ENCODE measurements at places on chromosomes 6 and 20. TPM values are rescaled to one million over a fixed set of nuclear protein-coding genes. Genes with fewer than 3 reads are reported as not detected.

- DNase-seq = no peak
Observed at GRCh38 chr6:5710936-5711335, 295.8 kb downstream of the NRN1 start.

DNA sequence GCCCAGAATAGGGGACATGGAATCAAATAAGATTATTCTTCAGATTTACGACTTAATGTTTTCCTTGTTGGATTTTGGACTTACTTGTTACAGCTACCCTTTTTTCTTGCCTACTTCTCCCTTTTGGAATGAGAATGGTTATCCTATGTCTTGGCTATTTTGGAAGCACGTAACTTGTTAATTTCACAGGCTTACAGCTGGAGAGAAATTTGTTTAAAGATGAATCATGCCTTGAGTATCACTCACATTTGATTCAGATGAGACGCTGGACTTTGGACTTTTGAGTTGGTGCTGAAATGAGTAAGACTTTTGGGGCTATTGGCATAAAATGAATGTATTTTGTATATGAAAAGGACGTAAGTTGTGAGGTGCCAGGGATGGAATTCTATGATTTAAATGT lies 83.3 kb downstream of the SMPDL3A start:
- DNase-seq = no peak

DNA sequence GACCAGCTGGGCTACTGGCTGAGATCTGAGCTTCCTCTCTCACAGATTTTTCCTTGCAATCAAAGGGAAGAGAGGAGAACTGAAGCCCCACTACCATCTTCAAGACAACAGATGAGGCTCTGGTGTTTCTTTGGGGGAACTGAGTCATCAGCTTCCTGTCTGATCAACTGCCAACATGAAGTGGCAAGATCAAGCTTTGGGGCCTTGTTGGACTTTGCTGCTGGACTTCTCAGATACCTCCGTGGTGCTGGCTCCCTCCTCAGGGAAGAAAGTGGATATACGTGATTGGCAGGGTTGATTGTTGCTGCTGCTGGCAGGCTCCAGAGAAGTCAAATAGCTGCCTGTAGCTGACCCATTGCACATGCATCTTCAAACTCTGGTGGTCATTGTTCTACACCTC lies 3.6 kb upstream of the TOX2 start:
- no peak for DNase-seq

- DNase-seq = no peak
Observed at GRCh38 chr6:71317441-71317840, 28.8 kb downstream of the OGFRL1 start.

DNA sequence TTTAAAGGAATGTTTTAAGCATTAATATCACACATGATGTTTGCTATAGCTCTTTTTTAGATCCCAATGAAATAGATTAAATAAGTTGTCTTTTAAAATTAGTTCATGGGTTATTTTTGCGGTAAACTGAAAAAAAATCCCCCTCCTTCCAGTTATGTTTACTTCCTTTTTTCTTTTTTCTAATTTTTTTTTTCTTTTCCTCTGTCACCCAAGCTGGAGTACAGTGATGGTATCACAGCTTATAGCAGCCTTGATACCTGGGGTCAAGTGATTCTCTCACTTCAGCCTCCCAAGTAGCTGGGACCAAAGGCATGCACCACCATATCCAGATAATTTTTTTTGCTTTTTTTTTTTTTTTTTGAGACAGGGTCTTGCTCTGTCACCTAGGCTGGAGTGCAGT lies 17.8 kb upstream of the SCAF8 start:
- DNase-seq = no peak

- no peak for DNase-seq
Observed at GRCh38 chr6:30093951-30094661, 18.5 kb upstream of the RNF39 start.

DNA sequence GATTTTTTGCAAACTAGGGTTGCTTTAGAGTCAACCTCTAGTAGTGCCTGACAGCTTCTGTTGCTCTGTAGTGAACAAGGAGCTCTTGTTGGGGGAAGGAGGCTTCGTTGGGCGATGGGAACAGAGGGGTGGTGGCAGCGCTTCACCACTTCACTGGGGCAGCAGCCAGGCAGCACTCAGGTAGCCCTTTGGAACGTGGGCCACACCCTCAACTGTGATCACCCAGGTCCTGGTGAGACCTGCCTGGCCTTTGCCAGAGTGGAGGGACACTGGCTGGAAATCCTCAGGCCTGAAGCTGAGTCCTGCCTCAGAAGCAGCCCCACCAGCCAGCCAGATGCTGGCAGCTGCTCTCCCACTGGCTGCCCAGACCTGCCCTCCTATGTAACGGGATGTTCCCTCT lies 10.4 kb upstream of the EDN3 start:
- no peak for DNase-seq

DNA sequence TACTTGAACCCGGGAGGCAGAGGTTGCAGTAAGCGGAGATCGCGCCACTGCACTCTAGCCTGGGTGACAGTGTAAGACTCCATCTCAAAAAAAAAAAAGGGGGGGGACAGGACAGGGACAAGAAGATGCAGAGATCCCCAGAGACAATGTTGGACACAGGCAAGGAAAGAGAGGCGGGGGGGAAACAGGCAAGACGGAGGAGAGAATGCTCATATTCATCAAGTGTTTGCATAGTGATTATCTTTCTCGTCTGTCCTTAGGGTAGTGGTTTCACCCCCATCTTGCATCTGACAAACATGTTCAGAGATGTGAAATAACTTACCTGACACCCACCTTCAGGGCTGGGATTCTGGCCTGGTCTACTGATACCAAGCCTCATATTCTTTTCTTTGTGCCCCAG lies 29.0 kb downstream of the CHMP4B start:
- DNase-seq = no peak

DNA sequence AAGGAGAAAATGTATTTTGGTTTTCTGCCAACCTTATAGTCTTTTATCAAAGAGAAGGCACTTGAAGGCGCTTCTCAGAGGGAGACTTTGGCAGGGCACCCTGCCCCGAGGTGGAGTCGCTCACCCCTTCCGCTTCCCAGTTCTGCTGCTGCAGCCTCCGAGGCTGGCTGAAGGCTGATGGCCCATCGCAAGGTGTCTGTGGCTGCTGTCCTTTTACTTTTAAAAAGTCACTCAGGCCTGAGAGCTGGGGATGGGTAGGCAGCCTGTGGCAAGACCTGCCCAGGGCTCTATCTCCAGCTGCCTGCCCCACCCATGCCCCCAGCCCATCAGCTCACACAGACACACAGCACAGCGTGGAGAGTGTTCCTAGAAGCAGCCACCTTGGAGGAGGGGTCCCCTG lies 206.6 kb upstream of the CST7 start:
- no peak for DNase-seq

DNA sequence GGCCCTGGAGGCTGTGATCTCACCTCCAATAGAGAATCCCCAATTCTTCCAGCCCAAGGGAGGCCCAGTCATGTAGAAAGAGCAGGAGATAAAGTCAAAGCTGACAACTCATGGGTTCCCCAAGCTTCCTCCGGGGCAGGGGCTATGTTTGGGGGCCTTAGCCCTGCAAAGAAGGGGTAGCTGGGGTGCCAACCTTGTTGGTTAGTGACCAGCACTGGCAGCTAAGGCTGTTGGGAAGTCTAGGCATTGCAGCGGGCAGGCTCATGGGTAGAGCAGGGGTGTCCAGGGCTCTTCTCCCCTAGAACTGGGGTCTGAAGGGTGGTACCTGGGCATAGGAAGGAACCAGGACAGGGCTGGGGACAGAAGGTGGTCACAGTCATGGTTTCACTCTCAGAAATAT lies 36.4 kb downstream of the TGM2 start:
- DNase-seq = no peak

GRCh38 chr6:30260036-30260504 lies 46.9 kb upstream of the TRIM26 start:
- DNase-seq = no peak

DNA sequence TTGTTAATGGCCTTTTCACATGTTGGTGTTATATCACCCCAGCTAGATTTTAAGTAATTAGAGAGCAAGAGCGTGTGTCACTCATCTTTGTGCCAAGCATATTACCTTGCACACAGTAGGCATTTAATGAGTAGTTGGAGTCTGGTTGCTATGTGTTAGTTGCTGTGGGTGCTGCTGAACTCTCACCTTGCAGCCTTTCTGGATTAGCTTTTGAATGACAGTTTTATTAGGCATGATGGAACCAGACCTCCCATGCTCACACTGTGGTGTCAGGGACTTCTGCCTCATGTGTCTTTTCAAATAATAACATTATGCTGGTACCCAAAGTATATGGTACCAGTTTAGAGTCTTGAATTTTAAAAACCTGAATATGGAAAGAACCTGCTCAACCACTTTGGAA lies 55.9 kb downstream of the TRAF3IP2 start:
- DNase-seq = no peak

DNA sequence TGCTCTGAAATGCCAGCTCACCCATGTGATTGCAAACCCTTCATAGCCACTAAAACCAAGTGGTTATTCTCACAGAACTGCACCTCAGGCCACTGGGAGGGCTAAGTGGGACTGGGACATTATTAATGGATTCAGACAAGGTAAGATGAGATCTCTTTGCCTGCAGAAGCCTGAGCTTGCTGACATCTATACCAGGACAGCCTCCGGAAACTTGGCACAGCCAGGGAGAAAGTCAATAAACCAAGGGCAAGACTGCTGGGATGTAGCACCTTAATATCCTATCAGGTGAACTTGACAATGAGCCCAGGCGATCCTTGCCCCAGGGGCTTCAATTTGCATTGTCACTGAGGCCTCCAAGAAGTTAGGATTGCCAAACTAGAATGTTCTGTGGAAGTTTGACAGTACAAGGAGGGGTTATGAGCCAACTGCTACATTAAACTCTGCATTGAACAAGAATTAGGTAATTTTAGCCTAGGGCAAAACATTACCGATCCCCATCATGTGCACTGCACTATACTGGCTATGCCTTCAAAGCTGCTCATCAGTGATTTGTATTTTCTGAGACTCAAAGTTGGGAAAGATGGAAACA lies 60.1 kb upstream of the RALGAPA2 start:
- DNase-seq = no peak

- DNase-seq = no peak
Observed at GRCh38 chr6:107600121-107600520, 110.2 kb downstream of the SOBP start.

DNA sequence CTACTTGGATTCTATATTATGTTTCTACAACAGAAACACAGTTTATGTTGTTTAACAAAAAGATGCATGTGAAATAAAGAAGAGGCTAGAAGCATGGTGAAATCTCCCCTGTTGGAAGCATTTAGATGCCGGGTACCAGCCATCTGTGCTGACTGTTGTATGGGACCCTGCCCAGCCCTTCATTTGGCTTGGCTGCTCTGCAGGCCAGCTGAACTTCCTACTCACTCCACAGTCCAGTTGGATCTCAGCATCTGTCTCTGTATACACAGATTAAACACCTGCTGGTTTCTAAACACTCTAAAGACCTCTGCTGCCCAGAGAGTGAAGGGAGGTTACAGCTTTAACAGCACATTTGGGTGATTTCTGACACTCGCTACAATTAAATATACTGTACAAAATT lies 228.3 kb downstream of the SLC35F1 start:
- no peak for DNase-seq

- DNase-seq = no peak
Observed at GRCh38 chr6:12367412-12367811, 77.3 kb downstream of the EDN1 start.

DNA sequence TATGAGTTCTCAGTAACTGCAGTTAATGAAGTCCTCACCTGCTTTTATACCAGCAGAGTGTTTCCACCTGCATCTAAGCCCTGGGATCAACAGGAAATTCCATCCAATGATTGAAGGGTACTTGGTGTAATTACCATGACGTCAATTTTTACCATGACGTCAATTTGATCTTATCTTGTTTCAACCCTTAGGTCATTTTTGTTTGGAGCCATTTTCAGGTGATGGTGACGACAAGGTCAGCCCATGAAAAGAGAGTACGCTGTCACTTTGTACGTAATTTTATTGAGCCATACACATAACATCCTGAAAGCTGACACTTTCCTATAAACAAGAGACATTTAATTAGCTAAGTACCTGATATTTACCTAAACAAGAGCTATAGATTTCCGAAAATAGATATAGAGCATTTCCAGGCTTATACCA lies at the start of gene CGA:
Gene CGA, minus strand, starts transcription at position 20 of the 423 bp plus-strand sequence. CDS start 6,906 bp downstream, outside the sequence.
- no peak for DNase-seq

GRCh38 chr6:2895072-2895471 lies 8.0 kb downstream of the SERPINB9 start:
- no peak for DNase-seq

GRCh38 chr20:22333885-22334545 lies 250.4 kb downstream of the FOXA2 start:
- peak; percentile 19 for DNase-seq

DNA sequence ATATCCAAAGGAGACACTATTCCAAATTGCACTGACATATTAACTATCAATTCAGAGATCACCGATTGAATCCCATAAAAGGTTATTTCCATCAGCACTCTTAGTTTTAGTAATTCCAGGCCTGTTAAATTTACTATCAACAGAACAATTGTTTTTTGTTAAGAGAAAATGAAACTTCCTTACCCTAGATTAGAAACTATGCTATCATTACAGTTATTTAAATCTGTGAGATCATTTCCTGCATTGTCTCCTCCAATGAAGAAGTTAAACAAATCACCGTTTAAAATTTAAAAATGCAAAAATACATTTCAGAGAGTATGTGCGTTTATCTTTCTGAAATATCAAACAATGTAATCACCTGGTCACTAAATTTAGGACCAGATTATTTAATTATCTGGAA lies 57.5 kb downstream of the HIVEP2 start:
- DNase-seq = no peak

GRCh38 chr6:25498505-25498904 lies 153.5 kb upstream of the SCGN start:
- no peak for DNase-seq

DNA sequence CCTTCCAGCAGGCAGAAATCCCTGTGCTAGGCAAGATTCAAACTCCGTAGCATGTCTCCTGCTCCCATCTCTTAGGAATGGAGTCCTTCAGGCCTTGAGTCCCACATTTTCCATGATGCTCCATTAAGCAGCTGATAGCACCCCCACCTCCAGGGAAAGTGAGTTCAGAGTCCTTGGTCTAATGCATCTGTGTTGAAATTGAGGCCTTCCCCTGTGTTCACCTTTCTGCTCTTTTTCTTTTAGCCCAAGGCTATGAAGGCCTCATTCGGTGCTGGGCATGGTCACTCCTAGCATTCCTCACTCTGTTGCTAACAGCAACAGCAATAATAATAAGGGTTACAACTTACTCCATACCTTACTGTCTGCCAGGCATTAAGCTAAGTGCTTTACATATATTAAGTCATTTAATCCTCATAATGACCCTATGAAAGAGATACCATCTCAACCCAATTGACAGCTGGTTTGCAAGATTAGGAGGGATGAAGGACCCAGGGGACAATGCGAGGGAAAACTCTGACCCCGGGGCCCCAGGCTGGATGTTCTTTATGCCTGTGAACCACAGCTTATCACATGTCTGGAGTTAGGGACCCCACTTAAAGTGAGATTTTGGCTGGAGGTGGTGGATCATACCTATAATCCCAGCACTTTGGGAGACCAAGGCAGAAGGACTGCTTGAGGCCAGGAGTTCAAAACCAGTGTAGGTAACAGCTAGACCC lies 17.5 kb upstream of the PANK2 start:
- no peak for DNase-seq

Gene OPN5
- polyA plus RNA-seq = 0.70 TPM

Gene MYB
- 4.6 TPM for polyA plus RNA-seq

Gene CNR1
- polyA plus RNA-seq = 1.1 TPM

Gene LY6G6F
- 1.5 TPM for polyA plus RNA-seq

Gene C6orf163
- 4.7 TPM for polyA plus RNA-seq

Gene ANGPT4
- polyA plus RNA-seq = 0.27 TPM

Gene CST7
- 0.92 TPM for polyA plus RNA-seq

Gene SOX18
- polyA plus RNA-seq = 8.2 TPM

All from left renal pelvis (tissue), 4 donors.